ENCODE measurements at places on chromosomes 3 and 15. TPM values are rescaled to one million over a fixed set of nuclear protein-coding genes. Genes with fewer than 3 reads are reported as not detected.

GOLGA8T gene
- 11.5 TPM for total RNA-seq

VGLL3 gene
- 80.0 TPM for total RNA-seq

EPHB1 gene
- total RNA-seq: 0.68 TPM

DNA sequence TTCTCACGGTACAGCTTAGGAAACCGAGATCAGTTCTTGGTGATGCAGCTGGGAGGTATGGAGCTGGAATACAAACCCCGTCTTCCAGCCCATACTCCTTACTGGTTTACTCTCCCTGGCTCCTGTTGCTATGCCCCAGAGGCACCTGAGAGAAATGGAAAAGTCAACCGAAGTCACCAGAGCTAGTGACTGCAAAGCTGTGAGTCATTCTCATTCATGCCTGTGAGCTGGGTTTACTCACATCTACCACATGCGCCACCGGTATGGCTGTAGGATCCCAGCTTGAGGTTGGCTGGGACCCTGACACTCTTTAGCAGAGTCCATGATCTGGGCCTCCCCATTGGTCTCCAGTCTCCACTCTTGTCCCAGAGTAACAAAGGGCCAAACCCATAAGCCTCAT lies 111.5 kb upstream of the ETV5 start:
- no peaks in the 10 kb centered on the region for H3K36me3 ChIP-seq
- no peak for DNase-seq
- no peak overlapping the region for H3K4me3 ChIP-seq

DNA sequence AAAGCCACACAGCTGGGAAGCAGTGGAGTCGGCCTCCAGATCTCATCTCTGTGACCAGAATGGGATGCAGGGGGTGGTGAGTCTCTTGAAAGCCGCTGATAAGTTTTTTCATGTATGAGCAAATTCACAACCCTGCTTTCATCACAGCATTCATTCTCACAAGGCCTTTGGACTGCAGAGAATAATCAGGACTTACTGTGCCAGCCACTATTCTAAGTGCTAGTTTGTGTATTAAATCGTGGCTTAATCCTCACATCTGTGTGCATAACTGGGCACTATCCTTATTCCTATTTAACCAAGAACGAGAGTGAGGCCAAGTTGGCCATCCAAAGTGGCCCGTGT lies 64.2 kb upstream of the POLG start:
- H3K27ac ChIP-seq: no peak overlapping the region
- no peak for DNase-seq
- no peaks in the 10 kb centered on the region for H3K36me3 ChIP-seq
- H3K4me3 ChIP-seq: no peak overlapping the region
- peaks cover 15% of the 10 kb centered on the region for H3K4me1 ChIP-seq

DNA sequence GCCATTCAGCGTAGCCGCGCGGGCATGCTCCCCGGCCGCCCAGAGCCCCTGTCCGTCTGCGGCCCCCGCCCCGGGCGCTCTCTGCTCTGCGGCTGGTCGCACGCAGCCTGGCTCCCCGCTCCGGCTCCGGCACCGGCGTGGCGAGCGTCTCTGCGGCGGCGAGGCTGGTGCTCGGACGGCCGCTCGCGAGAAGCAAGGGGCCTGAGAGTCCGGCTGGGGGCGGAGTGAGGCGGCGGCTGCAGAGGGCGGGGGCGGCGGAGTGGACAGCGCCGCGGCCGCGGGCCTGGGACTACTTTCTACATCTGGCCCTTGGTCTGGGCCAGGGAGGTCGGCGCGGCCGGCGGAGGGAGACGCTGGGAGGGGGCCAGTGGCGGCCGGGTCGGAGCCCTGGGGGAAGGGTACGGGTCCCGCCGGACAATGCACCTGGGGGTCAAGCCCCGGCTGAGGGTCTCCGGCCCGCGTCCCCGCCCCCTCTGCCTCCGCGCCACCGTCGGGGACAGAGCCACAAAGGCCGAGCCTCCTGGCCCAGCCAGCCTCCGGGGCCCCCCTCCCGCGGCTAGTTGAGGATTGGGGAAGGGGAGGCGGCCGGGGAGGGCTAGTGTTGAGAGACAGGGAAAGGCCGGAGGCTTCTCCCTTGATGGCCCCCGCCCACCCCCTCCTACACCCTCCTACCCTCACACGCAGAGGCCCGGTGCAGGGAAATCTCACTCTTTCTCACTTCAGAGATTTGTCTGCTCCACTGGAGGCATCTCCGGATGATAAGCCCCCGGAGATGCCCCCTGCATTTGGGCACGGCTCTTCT lies at the start of gene PRTG:
Gene PRTG, minus strand, starts transcription at position 226 of the 802 bp plus-strand sequence. Its CDS starts 221 bp downstream, at position 5.
- peaks cover 2% of the 10 kb centered on the region for H3K4me1 ChIP-seq
- peak; percentile 22 for DNase-seq
- peak within 1 kb of the TSS; percentile 97 for H3K4me3 ChIP-seq
- peak within 1 kb of the TSS; percentile 36 for H3K27ac ChIP-seq

DNA sequence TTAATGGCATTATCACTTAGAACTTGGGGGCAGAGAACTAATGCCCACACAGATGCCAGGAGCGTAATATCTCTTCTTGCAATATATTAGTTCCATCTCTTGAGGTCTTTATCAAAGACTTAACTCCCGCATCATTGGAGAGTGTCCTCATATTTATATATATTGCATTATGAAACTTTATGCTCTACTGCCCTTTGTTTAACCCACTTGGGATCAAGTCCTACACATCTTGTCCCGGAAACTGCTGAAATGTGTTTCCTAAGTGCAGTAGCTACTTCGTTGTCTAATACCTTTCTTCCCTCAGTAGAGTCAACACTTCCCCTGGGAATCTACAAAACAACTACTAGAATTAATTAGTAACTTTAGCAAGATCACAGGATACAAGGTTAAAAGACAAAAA lies 1029.2 kb downstream of the OTOL1 start:
- H3K4me1 ChIP-seq: no peaks in the 10 kb centered on the region
- no peaks in the 10 kb centered on the region for H3K36me3 ChIP-seq
- no peak for DNase-seq
- no peaks in the 10 kb centered on the region for H3K27me3 ChIP-seq

DNA sequence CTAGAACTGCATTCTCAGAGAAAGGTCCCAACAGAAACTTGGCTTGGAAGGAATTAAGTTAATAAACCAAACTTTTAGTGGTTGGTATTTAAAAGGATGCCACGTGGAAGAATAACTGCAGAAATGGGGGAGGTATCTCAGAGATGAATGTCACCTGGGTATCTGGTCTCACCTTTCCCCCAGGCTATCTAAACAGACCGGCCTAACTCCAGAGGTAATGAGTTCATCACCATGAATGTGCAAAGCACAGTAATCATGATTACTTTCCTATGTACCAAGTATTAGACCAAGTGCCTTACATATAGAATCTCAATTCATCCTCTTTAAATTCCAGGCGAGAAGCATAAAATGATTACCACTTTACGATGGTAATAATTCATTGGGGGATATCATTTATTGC lies 80.8 kb downstream of the FBN1 start:
- no peak for DNase-seq
- H3K4me1 ChIP-seq: peaks cover 25% of the 10 kb centered on the region
- no peak overlapping the region for H3K4me3 ChIP-seq
- H3K27ac ChIP-seq: no peak overlapping the region

All from thoracic aorta (tissue), 2 donors.